Vein endothelial cell (primary cell): ENCODE measurements at places on chromosomes 6 and 20. TPM values are rescaled to one million over a fixed set of nuclear protein-coding genes. Genes with fewer than 3 reads are reported as not detected.

SLPI gene
- not detected in 2 replicates for total RNA-seq

COL20A1 gene
- not detected in 2 replicates for total RNA-seq

SMIM26 gene
- total RNA-seq = 55.4 and 69.2 TPM in 2 replicates

OR2B6 gene
- not detected in 2 replicates for total RNA-seq

CDC40 gene
- total RNA-seq = 20.9 and 25.7 TPM in 2 replicates

LY6G6D gene
- not detected in 2 replicates for total RNA-seq

COX4I2 gene
- not detected in 2 replicates for total RNA-seq

ATRN gene
- 38.9 and 42.5 TPM in 2 replicates for total RNA-seq

MEP1A gene
- not detected in 2 replicates for total RNA-seq

RFX6 gene
- total RNA-seq = not detected in 2 replicates

COL9A1 gene
- total RNA-seq = not detected in 2 replicates

TFAP2B gene
- not detected in 2 replicates for total RNA-seq

PRKN gene
- total RNA-seq = 0.76 and 1.6 TPM in 2 replicates

TRIM10 gene
- not detected in 2 replicates for total RNA-seq

VSTM2L gene
- total RNA-seq = 0.29 and 0.33 TPM in 2 replicates

GABRR1 gene
- 0.10 TPM in 1 of 2 replicates, not detected in the other for total RNA-seq

SLC17A3 gene
- total RNA-seq = not detected in 2 replicates

GNRH2 gene
- 0.57 TPM in 1 of 2 replicates, not detected in the other for total RNA-seq

EEF1A2 gene
- total RNA-seq = 0.67 and 5.6 TPM in 2 replicates

RAB5IF gene
- 86.9 and 111 TPM in 2 replicates for total RNA-seq

RGS17 gene
- 1.3 and 3.4 TPM in 2 replicates for total RNA-seq

KIF6 gene
- total RNA-seq = not detected in 2 replicates

BPIFB4 gene
- not detected in 2 replicates for total RNA-seq

TAAR5 gene
- not detected in 2 replicates for total RNA-seq

MED23 gene
- total RNA-seq = 33.3 and 42.0 TPM in 2 replicates

PDE10A gene
- total RNA-seq = 13.4 and 14.0 TPM in 2 replicates

TP53TG5 gene
- not detected in 2 replicates for total RNA-seq

SIGLEC1 gene
- total RNA-seq = not detected in 2 replicates

VGLL2 gene
- not detected in 2 replicates for total RNA-seq

KIAA0408 gene
- total RNA-seq = under 0.01 and 0.29 TPM in 2 replicates

RRP36 gene
- total RNA-seq = 102 and 110 TPM in 2 replicates

ADTRP gene
- 4.1 and 7.2 TPM in 2 replicates for total RNA-seq

SYCP2L gene
- total RNA-seq = not detected in 2 replicates

PRSS16 gene
- not detected in 2 replicates for total RNA-seq

PGC gene
- total RNA-seq = not detected in 2 replicates

OR2J3 gene
- under 0.01 TPM in 1 of 2 replicates, not detected in the other for total RNA-seq

TGM2 gene
- 938 and 1,115 TPM in 2 replicates for total RNA-seq

KCNG1 gene
- 2.0 and 2.5 TPM in 2 replicates for total RNA-seq

DEFB124 gene
- not detected in 2 replicates for total RNA-seq

VNN1 gene
- 0.29 TPM in 1 of 2 replicates, not detected in the other for total RNA-seq

ADGRF5 gene
- total RNA-seq = 80.0 and 246 TPM in 2 replicates

CENPW gene
- total RNA-seq = 10.1 and 12.2 TPM in 2 replicates

UBE3D gene
- total RNA-seq = 5.6 and 6.9 TPM in 2 replicates

SLC24A3 gene
- total RNA-seq = not detected in 2 replicates

RAET1G gene
- total RNA-seq = 0.29 and 0.33 TPM in 2 replicates

MRPS18B gene
- total RNA-seq = 65.7 and 73.2 TPM in 2 replicates

BPIFB1 gene
- not detected in 2 replicates for total RNA-seq

IPCEF1 gene
- 0.96 and 2.3 TPM in 2 replicates for total RNA-seq

KHDC3L gene
- total RNA-seq = not detected in 2 replicates

SYCP2 gene
- 0.33 and 0.38 TPM in 2 replicates for total RNA-seq

ZBP1 gene
- not detected in 2 replicates for total RNA-seq

CHMP4B gene
- 51.3 and 51.7 TPM in 2 replicates for total RNA-seq

MAFB gene
- 5.9 and 12.1 TPM in 2 replicates for total RNA-seq

FILIP1 gene
- 10.0 and 22.5 TPM in 2 replicates for total RNA-seq

OPN5 gene
- not detected in 2 replicates for total RNA-seq
